ENCODE measurements at places on chromosomes 3 and 15.

GRCh38 chr3:153631102-153631501, 469.1 kb downstream of the RAP2B start:
- no peak for DNase-seq

DNA sequence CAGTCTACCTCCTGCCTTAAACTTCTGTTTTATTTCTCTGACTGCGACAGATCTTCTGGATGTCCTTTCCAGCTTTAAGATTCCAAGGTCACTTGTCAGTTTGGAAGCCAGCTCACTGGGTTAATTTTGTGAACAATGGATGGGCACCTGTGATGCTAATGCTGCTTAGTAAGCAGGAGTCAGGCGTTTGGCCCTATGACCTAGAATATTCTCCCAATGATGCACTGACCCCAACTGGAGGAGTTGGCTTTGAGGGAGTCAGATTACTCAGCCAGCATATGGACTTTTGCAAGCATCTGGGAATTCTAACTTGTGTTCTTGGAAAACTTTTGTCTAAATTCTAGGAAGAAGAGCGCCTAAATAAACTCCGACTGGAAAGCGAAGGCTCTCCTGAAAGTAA, 28.1 kb downstream of the HACD3 start:
- no peak for DNase-seq

DNA sequence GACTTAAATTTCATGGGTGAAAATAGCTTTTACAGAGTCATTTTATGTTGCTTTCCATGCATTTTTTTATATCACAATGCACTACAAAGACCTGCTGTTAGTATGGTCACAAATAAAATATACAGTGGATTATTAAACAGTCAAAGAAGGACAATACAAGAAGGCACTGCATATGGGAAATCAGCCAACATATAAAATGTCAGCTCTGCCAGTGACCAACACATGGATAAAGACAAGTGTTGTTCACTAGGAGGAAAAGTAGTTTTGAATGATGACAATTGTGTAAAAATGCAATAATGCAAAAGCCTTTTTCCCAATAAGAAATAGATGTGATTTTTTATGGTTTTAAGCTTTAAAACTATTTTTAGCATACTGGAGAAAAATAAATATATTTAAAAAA, 425.3 kb upstream of the CBLB start:
- DNase-seq = no peak

GRCh38 chr3:52218937-52219650, 6.4 kb downstream of the TLR9 start:
- no peak for DNase-seq

DNA sequence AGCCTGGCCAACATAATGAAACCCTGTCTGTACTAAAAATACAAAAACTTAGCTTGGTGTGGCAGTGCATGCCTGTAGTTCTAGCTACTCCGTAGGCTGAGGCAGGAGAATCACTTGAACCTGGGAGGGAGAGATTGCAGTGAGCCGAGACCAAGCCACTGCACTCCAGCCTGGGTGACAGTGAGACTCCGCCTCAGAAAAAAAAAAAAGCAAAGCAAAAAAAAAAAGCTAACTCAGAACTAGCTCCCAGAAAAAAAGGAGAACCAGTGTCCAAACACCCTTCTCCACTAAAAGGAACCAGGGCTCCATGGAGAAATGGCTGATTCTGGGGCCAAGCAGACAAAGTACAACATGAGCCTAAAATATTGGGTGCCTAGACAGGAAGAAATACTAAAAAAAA, 16.7 kb upstream of the CRTC3 start:
- DNase-seq = no peak

DNA sequence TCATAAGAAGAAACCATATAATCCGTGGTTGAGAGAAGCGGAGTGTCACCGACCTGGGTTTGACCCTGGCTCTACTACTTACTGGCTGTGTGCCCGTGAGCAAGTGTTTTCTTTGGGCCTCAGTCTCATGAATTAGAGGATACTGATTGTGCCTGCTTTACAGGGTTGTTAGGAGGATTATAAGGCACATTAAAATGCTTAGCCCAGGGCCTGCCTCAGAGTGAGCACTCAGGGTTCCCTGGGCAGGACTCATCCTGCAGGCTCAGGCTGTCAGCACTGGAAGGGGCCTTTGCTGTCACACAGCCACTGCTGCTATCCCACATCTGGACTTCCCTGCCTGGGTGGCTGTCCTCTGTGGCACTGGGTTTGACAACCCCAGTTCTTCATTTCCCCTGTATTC, 4.7 kb downstream of the PLA2G4F start:
- no peak for DNase-seq

- DNase-seq = no peak
Measured at GRCh38 chr3:175598740-175599139, 739.6 kb downstream of the NAALADL2 start.

DNA sequence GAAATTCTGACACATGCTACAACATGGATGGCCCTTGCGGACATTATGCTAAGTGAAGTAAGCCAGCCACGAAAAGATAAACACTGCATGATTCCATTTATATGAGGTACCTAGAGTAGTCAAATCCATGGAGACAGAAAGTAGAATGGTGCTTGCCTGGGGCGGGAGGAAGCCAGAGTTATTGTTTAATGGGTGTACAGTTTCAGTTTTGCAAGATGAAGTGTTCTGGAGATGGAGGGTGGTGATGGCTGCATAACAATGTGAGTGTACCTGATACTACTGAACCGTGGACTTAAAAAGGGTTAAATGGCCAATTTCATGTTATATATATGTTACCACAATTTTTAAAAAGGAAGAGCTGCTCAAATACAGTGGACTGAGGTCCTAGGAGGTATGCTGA, 66.9 kb downstream of the SEMA5B start:
- no peak for DNase-seq

- DNase-seq = no peak
Measured at GRCh38 chr3:55097441-55097840, 169.6 kb upstream of the LRTM1 start.

DNA sequence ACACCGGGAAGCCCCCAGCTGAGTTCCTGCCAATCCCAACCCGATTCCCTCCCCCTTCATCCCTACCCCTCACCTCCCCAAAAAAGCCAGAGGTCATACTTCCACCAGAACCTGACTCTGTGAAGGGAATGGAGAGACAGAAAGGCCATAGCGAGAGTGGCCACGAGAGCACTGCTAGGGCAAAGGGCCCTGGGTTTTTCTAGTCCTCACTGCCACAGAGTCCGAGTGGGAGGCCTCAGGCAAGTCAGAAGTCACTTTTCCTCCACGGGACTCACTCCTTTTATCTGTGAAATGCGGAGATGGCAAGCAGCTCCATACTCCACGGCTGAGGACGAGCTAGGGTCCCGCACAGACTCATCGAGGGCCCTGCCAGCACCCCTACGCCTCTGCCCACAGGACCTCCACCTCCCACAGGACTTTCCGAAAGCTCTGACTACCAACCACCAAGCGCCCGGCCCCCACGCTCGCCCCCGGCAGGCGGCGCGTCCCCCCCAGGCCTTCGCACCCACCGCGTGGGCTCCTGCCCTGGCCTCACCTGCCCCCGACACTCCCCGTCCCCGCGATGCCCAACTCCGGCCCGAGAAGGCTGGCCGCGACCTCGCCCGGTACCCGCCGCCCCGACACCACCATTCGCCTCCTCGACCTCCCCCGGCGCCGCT, 792 bp downstream of the ATP13A3 start:
- DNase-seq = no peak

GRCh38 chr3:151299006-151299405, 17.6 kb downstream of the GPR87 start:
- DNase-seq = no peak

- no peak for DNase-seq
Measured at GRCh38 chr3:131796111-131796510, 238.7 kb downstream of the CPNE4 start.
